Ovary (tissue), 10 donors: ENCODE measurements at places on chromosomes 6 and 20. TPM values are rescaled to one million over a fixed set of nuclear protein-coding genes. Genes with fewer than 3 reads are reported as not detected.
A peak's percentile ranks its signal among the peaks of the same experiment; 100 is the strongest.

The GABRR2 gene
- 0.40 TPM for total RNA-seq

GRCh38 chr20:60132827-60133670 lies 174.8 kb downstream of the CDH26 start:
- H3K27ac ChIP-seq: no peak overlapping the region
- no peaks in the 10 kb centered on the region for H3K4me1 ChIP-seq
- H3K36me3 ChIP-seq: no peaks in the 10 kb centered on the region
- H3K4me3 ChIP-seq: no peak overlapping the region
- H3K27me3 ChIP-seq: no peaks in the 10 kb centered on the region

The TOX2 gene
- 1.1 TPM for total RNA-seq

DNA sequence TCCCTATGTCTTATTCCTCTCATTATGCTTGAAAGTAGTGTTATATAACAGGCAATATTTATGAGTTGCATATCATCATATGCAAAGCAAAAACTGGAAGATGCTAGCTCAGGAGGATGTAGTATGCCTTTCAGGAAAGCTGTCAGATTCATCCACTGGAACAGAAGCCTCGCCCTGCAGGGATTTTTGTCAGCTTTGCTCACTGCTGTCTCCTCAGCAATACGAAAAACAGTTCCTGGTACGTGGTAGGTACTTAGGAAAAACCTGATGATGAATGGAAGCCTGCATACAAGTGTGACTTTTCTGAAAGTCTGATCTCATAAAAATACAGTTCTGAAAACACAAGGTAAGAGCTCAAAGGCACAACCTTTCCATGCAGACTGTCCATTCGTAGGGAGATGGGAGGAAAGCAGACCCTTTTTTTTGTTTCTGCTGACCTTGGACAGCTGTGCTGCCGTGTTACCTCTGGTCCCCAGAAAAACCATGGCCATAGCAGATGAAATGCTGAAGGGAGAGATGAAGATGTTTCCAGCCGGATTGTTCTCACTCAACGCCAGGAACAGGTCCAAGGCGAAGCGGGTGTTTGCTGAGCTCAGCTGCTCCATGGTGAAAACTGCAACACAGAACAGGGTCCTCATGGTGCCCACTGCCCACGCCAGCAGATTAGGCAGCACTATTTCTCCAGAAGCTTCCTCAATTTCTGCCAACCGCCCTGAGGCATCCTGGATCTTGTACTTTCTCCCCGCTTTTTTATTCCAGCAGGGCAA lies 1.5 kb downstream of the SERPINB1 start:
- no peaks in the 10 kb centered on the region for H3K36me3 ChIP-seq
- peaks cover 7% of the 10 kb centered on the region for H3K4me1 ChIP-seq
- DNase-seq: no peak
- H3K4me3 ChIP-seq: peak overlapping the region; percentile 69
- peak overlapping the region; percentile 75 for H3K27ac ChIP-seq

- H3K4me3 ChIP-seq: no peak overlapping the region
- no peaks in the 10 kb centered on the region for H3K36me3 ChIP-seq
- H3K27ac ChIP-seq: no peak overlapping the region
- no peak for DNase-seq
- H3K27me3 ChIP-seq: no peaks in the 10 kb centered on the region
Observed at GRCh38 chr6:29907637-29908340, 34.5 kb upstream of the HLA-A start.

GRCh38 chr6:36821581-36822335 lies 17.5 kb downstream of the CPNE5 start:
- DNase-seq: no peak
- H3K36me3 ChIP-seq: no peaks in the 10 kb centered on the region
- no peak overlapping the region for H3K27ac ChIP-seq
- no peak overlapping the region for H3K4me3 ChIP-seq
- H3K27me3 ChIP-seq: no peaks in the 10 kb centered on the region

The FOXA2 gene
- 0.24 TPM for total RNA-seq

GRCh38 chr6:41228616-41229015 lies 467 bp downstream of the TREML4 start:
- no peak overlapping the region for H3K4me3 ChIP-seq
- DNase-seq: no peak
- H3K36me3 ChIP-seq: no peaks in the 10 kb centered on the region
- no peak overlapping the region for H3K27ac ChIP-seq
- H3K27me3 ChIP-seq: no peaks in the 10 kb centered on the region

The FBXO5 gene
- 3.9 TPM for total RNA-seq

The GCNT2 gene
- total RNA-seq: 0.92 TPM

DNA sequence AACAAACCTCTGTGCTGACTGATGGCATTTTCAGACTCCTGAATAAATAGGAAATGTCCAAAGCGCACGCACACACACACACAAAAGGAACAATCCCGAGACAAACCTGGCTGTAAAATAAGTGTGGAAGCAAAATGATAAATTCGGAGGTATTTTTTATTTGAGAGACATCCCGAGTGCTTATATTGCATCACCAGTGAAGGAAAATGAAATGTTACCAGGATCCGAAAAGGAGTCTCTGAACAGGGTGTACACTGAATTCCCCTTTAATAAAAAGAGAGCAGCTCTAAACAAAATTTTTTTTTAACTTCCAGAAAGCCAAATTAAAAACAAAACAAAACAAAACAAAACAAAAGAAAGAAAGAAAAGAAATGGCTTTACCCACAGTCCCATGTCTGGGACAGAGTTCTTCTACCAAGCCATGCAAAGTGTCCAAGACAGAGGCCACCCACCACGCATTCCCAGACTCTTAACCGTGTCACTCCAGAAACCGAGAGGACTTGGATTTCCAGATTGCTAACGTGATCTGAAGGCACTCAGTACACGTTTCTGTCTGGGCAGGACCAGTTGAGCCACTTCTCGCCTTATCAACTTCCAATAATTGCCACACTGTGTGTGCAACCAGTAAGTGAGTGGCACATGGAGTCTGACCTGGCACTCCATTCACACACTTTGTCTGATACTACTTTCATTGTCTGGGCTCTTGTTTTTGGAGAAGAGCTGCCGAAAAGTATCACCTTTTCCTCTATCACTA lies 817 bp downstream of the ME1 start:
- H3K4me1 ChIP-seq: no peaks in the 10 kb centered on the region
- H3K36me3 ChIP-seq: no peaks in the 10 kb centered on the region
- H3K27me3 ChIP-seq: no peaks in the 10 kb centered on the region
- H3K27ac ChIP-seq: peak overlapping the region; percentile 88

The KCNQ5 gene
- 0.63 TPM for total RNA-seq

- no peak overlapping the region for H3K4me3 ChIP-seq
- no peak overlapping the region for H3K27ac ChIP-seq
- H3K27me3 ChIP-seq: peaks cover 7% of the 10 kb centered on the region
- H3K4me1 ChIP-seq: peaks cover 2% of the 10 kb centered on the region
- no peak for DNase-seq
Observed at GRCh38 chr20:64048402-64049044, 916 bp downstream of the SOX18 start.

DNA sequence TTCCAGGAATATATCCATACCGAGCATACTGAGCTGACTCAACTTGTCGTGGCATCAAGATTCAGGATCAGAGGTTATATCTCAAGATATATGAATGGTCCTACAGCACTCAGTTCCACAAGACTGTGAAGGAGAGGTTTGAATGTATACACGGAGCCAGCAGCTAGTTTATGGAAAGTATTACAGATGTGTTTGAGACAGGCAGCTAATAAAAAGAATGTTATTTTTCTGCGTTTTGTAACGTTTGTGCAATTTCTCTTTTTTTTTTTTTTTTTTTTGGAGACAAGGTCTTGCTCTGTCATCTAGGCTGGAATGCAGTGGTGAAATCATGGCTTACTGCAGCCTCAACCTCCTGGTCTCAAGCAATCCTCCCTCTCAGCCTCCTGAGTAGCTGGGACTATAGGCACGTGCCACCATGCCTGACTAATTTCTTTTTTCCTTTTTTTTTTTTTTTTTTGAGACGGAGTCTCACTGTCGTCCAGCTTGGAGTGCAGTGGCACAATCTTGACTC lies 3.4 kb upstream of the FAM110A start:
- H3K27ac ChIP-seq: no peak overlapping the region
- DNase-seq: no peak
- no peaks in the 10 kb centered on the region for H3K27me3 ChIP-seq
